ENCODE measurements at places on chromosomes 1 and 21. TPM values are rescaled to one million over a fixed set of nuclear protein-coding genes. Genes with fewer than 3 reads are reported as not detected.

GRCh38 chr1:234014208-234014607 lies 109.7 kb downstream of the SLC35F3 start:
- no peak for DNase-seq

Gene CRP
- total RNA-seq: not detected

GRCh38 chr1:67710417-67710816 lies 25.4 kb downstream of the GADD45A start:
- no peak for DNase-seq

- DNase-seq: no peak
Observed at GRCh38 chr1:21649315-21649714, 19.8 kb downstream of the RAP1GAP start.

Gene PLEKHN1
- total RNA-seq: 2.3 TPM

Gene OR2T2
- not detected for total RNA-seq

DNA sequence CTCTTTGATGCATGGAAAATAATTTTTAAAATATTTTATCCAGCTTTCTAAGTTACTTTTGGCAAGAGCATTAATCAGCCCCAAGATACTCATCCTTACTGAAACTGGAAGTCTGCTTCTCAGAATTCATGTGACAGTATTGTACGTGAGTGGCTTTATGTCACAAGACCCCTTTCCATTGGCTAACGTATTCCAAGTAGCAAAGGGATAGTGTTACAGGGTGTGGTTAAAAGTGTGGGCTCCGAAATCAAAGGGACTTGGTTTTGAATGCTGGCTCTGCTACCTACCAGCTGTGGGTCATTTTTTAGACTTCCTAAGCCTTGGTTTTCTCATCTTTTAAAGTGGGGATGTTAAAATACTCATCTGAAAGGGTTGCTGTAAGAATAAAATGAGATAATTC lies 91.7 kb downstream of the RHOU start:
- DNase-seq: no peak

Gene EPHA2
- 0.43 TPM for total RNA-seq

DNA sequence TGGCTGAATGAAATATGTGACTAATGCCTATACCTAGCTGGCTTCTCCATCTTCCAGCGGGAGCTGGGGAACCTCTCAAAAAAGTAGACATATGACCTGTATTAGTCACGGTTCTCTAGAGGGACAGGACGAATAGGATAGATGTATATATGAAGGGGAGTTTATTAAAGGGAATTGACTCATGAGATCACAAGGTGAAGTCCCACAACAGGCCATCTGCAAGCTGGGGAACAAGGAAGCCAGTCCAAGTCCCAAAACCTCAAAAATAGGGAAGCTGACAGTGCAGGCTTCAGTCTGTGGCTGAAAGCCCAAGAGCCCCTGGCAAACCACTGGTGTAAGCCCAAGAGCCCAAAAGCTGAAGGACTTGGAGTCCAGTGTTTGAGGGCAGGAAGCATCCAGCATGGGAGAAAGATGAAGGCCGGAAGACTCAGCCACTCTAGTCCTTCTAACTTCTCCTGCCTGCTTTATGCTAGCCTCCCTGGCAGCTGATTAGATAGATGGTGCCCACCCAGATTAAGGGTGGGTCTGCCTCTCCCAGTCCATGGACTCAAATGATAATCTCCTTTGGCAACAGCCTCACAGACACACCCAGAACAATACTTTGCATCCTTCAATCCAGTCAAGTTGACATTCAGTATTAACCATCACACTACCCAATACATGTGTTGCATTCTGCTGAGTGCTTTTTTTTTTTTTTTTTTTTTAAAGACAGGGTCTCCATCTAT lies 19.6 kb downstream of the OLIG1 start:
- no peak for DNase-seq

DNA sequence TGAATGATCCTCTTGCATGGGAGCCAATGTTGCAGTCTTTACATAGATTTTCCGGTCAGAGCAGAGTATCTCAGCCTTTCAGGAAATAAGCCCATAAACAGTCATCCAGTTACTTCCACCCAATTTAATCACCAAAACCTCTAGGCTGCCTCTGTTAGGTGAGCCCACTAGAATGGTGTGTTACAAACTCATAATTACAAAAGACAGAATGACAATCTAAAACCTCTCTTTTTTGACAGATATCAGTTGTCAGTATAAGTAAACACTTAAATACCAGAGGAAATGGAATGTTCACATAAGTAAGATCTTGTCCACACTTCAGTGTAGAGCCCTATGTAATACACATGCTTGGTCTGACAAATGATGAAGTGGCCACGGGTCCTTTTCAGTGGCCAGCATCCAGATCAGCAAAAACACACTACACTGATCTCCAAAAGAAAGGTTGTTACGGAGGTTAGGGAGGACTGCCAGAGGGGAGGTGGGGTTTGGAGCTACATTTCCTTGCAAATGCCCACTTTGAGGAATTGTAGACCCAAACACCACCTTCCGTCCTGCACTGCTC lies 71.3 kb upstream of the FBXO28 start:
- DNase-seq: no peak

DNA sequence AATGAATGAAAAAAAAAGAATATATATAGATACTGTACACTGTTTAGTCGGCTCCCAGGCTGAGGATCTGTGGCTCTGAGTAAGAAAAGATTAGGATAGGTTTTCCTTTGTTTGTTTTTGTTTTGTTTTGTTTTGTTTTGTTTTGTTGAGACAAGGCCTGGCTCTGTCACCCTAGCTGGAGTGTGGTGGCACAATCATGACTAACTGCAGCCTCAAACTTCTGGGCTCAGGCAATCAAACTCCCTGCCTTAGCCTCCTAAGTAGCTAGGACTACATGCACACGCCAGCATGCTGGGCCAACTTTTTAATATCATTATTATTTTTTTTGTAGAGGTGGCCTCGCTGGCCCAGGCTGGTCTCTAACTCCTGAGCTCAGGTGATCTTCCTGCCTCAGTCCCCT lies 87.9 kb upstream of the PTBP2 start:
- DNase-seq: no peak

Gene FAM43B
- total RNA-seq: not detected

Gene RUNX3
- 254 TPM for total RNA-seq

Gene FNDC10
- 1.5 TPM for total RNA-seq

GRCh38 chr1:118272884-118273283 lies 87.9 kb upstream of the SPAG17 start:
- no peak for DNase-seq

DNA sequence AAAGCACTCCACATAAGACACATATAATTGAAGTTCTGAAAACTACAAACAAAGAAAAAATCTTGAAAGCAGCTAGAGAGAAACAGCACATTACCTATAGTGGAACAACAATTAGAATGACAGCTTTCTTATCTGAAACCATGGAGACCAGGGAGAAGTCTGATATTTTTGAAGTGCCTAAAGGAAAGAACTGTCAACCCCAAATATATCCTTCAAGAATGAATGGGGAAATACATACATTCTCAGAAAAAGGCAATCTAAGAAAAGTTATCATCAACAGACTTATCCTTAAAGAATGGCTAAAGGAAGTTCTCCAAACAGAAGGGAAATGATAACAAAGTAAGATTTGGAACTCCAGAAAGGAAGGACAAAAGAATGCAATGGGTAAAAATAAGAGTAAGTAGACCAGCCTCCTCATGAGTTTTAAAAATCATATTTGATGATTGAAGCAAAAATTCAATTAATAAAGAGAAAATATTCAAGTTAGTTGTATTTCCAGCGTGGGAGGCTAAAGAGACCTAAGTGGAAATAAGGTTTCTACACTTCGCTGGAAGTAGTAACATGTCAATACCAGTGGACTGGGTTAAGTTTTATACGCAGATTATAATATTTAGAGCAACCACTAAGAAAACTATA lies 170.8 kb upstream of the SAMSN1 start:
- DNase-seq: no peak

Gene RSPH1
- 0.19 TPM for total RNA-seq
